ENCODE measurements at places on chromosomes 12 and 14.

DNA sequence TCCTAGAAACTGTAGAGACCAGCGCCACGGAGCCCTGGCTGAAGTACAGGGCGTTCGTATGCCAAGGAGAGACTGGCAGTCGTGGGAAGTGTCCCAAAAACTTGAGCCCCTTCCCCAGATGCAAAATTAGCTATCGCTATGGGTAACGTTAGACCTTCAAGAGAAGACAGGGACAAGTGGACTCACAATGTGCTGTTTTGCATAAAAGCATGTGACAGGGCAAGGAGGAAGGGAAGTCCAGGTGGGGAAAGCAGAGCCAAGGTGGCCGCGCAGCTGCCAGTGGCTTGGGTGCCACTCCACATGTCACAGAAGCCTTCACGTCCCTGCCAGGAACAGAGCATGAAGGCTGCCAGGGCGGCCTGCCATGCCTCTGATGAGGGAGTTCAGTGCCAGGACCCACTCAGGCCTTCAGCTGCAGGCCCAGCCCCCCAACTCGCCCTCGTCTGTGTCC, 61.2 kb upstream of the DYNC1H1 start:
- no peak for DNase-seq

GRCh38 chr12:32398816-32399369, 465 bp upstream of the FGD4 start:
- no peak for DNase-seq

GRCh38 chr12:26244503-26244902, 49.1 kb downstream of the SSPN start:
- no peak for DNase-seq

DNA sequence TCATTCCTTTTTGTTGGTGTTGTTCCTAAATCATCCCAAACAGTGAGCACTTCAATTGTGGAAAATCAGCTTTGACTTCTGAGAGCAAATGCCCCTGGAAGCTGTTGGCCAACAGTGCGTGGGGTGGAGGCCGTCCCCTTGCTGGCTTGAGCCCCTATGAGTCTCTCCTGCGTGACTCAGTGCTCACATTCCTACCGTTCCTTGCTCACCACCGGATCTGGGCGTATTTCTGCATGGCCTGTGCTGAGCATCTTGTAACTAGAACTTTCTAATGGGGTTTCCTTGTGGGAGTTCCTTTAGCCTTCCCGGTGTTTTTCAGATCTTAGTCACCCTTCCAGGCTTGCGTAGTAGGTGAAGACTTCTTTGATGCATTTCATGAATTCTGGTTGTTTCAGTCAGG, 14.7 kb downstream of the SERPINA1 start:
- DNase-seq = peak; percentile 97

DNA sequence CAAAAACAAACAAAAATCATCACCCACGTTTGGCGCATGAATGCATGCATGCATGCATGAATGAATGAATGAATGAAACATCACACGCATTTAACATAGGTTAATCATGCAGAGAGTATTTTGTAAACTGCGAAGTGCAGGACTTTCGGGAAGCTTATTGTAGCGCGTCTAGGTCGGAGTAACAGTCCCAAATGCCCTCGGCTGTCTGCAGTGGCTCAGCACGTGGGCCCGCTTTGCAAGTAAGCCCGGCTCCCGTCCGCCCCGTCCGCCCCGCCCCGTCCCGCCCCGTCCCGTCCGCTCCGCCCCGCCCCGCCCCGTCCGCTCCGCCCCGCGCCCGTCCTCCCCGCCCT, 263 bp upstream of the IFT81 start:
- DNase-seq = no peak

DNA sequence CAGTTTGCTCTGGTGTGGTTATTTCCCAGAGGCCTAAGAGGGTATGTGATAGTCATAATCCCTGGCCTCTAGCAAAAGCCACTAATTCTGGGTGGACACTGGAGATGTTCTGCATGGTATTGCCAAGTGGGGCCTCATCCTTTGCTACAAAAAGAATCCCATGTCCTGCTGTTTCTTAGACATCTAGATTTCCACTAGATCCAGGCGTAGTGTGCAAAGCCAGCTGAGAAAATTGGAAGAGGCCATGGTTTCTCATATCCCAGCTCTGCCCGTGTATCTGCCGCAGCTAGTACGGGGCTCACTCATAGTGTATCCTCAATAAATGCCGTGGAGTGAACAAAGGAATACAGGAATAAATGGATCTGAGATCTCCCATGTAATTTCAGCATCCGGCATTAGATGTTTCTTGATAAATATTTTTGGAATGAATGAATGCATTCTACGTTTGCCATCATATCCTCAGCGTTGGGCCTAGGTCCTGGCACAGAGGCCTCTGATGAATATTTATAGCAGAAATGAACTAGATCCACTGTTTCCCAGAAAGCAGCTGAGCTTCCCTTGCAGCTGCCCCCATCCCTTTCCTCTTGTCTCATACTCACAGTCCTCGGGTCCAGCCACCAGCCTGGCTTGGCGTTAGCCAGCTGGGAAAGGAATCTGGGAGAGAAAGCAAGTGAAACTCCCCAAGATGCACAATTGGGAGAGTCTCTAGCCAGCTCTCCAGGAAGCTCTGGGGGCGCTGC, 76.3 kb upstream of the NOS1 start:
- DNase-seq = no peak

GRCh38 chr12:121093487-121093891, 39.2 kb upstream of the P2RX7 start:
- no peak for DNase-seq

- DNase-seq = no peak
Measured at GRCh38 chr12:4280351-4281163, 7.0 kb downstream of the CCND2 start.

GRCh38 chr12:47787596-47788319, 14.7 kb downstream of the SLC48A1 start:
- DNase-seq = no peak

- DNase-seq = no peak
Measured at GRCh38 chr12:109731231-109731731, 17.7 kb downstream of the FAM222A start.

DNA sequence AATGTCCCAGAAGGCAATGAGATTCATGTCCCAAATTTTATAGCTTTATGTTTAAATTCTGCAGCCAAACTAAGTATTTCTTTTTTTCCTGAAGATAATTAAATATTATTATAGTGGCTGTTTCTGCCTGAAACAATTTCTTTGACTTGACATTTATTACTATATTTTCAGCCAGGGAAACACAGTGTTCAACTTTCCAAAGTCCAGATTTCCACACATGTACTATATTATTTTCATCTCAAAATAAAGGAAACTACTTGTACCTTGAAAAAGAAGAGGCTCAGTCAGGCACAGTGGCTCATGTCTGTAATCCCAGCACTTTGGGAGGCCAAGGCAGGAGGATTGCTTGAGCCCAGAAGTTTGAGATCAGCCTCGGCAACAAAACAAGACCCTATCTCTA, 77.8 kb upstream of the BTG1 start:
- DNase-seq = no peak

GRCh38 chr14:55712491-55712890, 132.5 kb downstream of the KTN1 start:
- DNase-seq = no peak

DNA sequence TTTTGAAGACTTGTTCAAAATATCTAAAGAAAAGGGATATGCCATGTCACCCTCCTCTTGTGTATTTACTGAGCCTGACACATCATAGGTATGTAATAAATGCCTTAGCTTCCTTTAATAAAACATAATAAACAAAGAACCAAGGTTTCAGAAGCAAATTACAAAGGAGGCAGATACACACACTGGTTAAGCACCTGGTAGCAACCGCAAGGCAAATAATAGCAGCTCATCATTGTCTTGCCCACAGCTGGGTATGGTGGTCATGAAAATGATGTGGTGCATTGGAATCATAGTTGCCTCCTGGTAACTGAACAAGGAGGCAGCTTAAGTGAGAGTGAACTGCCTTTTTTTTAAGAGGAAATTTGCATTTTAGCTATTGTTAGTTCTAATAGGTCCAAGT, 39.0 kb downstream of the PAX9 start:
- no peak for DNase-seq

- DNase-seq = no peak
Measured at GRCh38 chr14:101062065-101062450, 158.5 kb upstream of the RTL1 start.

GRCh38 chr14:50533806-50534205, 1.4 kb upstream of the MAP4K5 start:
- DNase-seq = peak; percentile 56

- no peak for DNase-seq
Measured at GRCh38 chr12:27593266-27593665, 69.3 kb downstream of the PPFIBP1 start.

DNA sequence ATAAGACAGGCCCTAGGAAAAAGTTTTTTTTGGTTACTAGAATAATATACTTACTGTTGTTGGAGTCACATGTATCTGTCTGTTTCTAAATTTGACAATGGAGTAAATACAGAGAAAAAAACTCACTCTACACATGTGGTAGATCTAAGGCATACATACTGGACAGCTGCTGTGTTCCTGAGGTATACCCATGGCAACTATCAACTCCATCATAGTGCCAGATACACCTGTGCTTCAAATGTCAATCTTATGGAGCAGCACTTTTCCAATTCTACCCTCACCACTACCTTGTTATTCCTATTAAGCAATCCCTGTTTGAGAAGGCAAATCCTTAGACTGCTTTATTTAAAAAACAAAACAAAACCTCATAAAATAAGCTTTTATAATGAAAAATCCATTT, 3.3 kb downstream of the ZCRB1 start:
- DNase-seq = no peak

- no peak for DNase-seq
Measured at GRCh38 chr12:114750917-114751316, 66.9 kb upstream of the TBX3 start.

DNA sequence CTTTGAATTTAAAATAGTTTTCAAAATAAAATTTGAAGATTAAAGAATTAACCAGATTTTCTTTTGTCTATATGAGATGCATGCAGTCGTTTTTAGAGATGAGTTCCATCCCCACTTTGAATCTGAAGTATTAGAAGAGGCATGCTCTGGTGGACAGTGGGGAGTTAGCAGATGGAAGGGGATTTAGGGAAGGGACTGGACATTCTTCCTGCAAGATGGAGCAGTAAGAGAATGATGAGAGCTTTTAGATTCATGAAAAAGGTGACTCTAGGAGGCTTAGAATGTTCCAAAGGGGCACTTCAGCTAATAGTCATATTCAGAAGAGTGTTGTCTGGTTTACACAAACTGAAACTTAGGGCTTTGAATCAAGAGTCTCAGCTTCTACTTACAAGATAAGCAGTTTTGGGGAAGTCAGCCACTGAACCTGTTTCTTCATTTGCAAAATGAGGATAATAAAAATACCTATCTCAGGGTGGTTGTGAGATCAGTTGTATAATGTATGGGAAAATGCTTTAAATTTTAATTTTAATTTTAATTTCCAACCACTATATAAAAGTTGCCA, 3.7 kb downstream of the ZBTB1 start:
- no peak for DNase-seq

GRCh38 chr14:91919814-91920213, 27.7 kb downstream of the FBLN5 start:
- DNase-seq = peak; percentile 63

DNA sequence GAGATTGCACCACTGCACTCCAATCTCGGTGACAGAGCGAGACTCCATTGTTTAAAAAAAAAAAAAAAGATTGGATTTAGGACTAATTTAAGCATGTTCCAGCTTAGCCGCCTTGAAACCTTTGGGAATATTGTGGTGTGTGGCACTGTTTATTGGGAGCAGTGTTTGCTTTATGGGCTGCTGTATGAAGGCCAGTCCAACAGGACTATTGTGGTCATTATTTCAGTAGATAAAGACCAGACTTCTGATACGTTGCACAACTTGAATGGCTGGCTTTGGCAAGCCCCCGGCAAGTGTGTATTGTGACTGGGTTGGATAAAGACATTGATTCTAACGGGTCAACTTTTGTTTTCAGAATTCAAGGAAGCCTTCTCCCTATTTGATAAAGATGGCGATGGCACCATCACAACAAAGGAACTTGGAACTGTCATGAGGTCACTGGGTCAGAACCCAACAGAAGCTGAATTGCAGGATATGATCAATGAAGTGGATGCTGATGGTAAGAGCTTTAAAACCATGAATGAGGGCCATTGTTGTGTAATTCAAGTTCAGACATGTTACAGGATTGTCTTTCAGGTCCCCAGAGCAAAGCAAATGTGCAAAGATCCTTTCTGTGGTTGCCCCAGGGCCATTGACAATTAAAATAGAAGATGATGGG, 4.2 kb downstream of the CALM1 start:
- no peak for DNase-seq

- DNase-seq = no peak
Measured at GRCh38 chr12:116874324-116874995, 6.8 kb downstream of the HRK start.

DNA sequence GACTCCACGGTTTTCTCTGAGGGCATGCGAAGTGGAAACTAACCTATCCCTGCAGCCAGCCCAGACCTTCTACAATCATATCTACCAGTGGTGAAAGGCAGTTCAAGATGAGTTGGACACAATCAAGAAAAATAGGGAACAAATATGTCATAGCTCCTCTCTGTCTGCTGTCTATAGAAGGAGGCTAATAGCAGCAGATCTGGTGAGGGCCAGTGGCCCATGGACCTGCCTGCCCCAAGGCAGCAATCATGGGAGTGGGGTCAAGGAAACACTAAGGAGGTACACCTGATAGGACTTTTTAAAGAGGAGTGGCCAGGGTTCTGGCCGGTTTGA, 149.5 kb downstream of the PRKCH start:
- no peak for DNase-seq

DNA sequence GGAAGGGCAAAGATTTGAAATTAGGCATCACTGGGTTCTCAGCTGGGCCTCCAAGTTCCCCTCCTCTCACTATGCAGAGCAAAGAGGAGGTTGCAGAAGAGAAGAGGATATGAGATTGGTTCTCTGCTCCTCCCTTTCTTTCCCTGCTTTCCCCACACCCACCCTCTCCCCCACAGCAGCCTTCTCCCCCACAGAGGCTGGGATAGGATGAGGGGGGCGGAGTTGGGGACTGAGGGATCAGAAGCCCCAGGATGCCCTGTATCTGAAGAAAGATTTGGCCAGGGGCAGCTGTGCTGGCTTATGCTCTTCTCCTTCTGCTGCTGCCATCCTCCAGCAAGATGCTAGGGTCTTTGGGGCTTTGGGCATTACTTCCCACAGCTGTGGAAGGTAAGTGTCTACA, at the start of gene AMHR2:
AMHR2 (plus strand) TSS at position 259 of the 400 bp plus-strand sequence; CDS start at position 339, 80 bp downstream.
- DNase-seq = no peak

DNA sequence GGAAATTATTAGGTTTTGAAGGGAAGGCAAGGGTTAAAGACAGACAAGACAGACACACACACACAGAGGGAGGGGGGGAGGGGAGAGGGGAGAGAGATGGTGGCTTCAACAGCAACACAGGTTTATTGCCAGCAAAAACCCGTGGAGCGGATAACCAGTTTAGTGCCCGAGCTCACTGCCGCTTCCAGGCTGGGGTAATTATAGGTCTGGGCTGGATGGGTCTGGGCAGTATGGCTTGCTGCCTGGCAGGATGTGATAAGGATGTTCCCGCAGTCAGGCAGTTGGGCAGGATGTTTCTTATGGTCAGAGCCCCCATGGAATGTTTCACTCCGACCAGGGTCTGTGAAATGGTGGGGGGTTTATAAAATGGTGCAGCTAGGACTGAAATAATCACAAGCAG, 4.4 kb upstream of the TDRD9 start:
- no peak for DNase-seq

GRCh38 chr14:52873065-52873464, 77.8 kb downstream of the FERMT2 start:
- no peak for DNase-seq

GRCh38 chr14:93232159-93232558, 25.1 kb downstream of the UBR7 start:
- no peak for DNase-seq

Data from IMR-90 (cell line).